Thoracic aorta (tissue), 2 donors: ENCODE measurements at places on chromosomes 2 and 18.

- H3K4me1 ChIP-seq = no peaks in the 10 kb centered on the region
- no peak overlapping the region for H3K27ac ChIP-seq
- no peak overlapping the region for H3K4me3 ChIP-seq
- no peaks in the 10 kb centered on the region for H3K27me3 ChIP-seq
These were observed 38.2 kb downstream of the SNRPD1 start for GRCh38 chr18:21650311-21650710.

DNA sequence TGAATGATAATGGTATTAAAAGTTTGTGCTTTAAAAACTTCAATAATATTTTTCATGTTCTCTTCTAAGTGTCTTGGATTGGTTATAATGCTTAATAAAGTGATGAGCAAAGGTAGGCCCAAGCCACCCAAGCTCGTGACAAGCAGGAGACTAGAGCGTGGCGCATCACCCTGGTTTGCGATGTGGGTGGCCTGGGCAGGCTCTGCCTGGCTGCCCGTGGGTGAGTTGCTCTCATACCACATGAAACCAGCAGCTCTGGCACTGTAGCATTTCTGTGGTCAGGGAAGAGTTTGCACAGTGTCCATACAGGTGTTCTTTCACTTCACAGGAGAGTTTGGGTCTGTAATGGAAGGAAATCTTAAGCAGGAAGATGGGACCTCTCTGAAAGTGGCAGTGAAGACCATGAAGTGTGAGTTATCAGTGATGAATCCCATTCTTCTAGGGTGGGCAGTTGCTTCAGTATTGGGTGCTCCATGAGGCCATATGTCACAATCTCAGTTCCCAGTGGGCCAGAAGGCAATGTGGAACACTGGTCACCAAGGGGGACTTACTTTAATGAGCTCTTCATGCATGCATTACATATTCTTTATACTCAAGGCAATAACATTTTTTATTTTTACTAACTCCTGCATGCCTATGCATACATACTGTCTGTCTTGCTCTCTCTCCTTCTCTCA, 51.4 kb upstream of the TMEM87B start:
- no peak overlapping the region for H3K4me3 ChIP-seq
- no peak for DNase-seq
- H3K27ac ChIP-seq = no peak overlapping the region
- H3K36me3 ChIP-seq = peaks cover 22% of the 10 kb centered on the region

DNA sequence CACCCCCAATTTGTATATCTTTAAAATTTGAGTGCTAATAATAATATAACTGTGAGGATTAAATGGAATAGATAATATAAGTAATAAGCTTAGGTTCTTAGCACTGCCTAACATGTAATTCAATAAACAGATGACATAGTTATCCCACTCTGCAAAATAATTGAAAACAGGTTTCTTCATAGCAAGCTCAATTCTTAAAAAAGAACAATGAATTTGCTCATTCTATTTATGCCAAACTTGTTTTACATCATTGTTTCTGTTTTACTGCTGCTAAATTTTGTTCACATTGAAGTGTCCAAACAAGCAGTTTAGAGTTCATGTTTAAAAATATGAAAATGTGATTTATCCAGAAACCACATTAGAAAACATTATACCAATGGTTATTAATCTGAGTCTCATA, 217.0 kb downstream of the MBD5 start:
- no peak for DNase-seq
- H3K27ac ChIP-seq = peak overlapping the region; percentile 39
- H3K36me3 ChIP-seq = no peaks in the 10 kb centered on the region
- H3K27me3 ChIP-seq = no peaks in the 10 kb centered on the region
- peaks cover 6% of the 10 kb centered on the region for H3K4me1 ChIP-seq

DNA sequence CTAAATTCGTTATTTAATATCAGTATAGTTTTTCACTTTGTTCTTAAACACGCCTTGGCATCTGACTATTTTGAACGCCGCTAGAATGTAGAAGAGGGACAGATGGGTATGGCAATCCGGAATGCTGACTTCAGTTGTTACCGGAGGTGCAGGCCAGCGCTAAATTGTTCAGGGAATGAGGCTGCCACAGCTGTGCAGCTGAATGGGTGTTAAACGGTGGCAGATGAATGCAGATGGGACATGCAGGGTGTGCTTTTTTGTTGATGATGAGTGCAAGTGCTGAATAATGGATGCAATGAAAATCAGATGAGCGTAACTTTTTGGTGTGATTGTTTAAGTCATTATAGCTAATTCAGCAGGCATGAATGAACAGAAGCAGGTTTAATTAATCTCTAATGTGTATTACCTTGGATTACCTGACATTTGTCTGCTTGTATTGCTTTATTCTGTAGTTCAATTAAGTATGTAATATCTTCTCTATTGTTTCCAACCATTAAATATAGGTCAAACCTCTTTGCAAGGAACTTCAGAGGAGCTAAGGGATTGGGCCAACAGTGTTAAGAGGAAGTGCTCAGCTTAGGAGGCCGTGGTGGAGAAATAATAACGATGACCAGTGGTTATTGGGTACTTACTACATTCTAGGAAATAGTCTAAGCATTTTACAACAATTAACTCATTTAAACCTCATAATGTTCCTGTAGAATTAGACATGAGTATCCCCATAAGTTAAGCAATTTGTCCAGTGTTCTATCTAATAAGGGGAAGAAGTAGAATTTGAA, 11.9 kb upstream of the CREG2 start:
- no peaks in the 10 kb centered on the region for H3K4me1 ChIP-seq
- no peaks in the 10 kb centered on the region for H3K27me3 ChIP-seq
- no peaks in the 10 kb centered on the region for H3K36me3 ChIP-seq

DNA sequence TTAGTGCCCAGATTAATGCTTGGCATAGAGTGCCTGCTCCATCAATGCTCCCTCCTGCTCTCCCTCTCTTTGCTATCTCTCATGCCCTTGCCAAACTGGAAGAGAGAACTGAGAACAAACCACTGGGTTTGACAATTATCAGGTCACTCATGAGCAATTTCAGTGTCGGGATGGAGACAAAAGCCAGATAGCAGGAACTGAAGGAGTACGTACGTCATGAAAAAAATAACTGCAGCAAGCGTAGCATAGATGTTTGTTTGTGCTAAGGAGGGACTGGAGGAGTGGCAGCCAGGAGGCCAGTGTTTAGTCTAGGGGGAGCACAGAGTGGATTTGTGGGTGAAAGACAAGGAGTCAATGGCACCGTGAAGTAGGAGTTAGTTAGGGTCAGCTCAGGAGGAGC, 113.3 kb downstream of the POLE4 start:
- no peaks in the 10 kb centered on the region for H3K4me1 ChIP-seq
- H3K27ac ChIP-seq = no peak overlapping the region
- H3K4me3 ChIP-seq = no peak overlapping the region

DNA sequence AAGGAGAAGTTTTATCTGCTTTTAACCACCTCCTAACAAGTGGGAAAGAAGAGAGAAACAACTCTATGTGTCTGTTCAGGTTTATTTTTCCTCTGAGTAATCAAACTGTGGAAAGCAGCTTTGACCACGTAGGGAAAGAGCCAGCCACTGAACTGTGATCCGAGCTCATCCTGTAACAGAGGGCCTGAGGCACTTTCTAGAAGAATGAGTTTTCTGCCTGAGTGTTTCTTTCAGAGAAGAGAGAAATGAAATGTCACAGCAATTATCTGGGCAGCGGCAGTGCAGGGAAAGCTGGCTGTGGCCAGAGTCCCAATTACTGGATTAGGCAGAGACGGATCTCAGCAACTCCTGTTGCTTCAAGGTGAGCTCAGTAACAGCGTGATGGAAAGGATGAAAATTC, 151.9 kb downstream of the CD226 start:
- no peaks in the 10 kb centered on the region for H3K4me1 ChIP-seq
- H3K27me3 ChIP-seq = no peaks in the 10 kb centered on the region
- no peak overlapping the region for H3K4me3 ChIP-seq
- no peak overlapping the region for H3K27ac ChIP-seq

GRCh38 chr2:240374085-240374907, 61.2 kb upstream of the GPC1 start:
- no peaks in the 10 kb centered on the region for H3K36me3 ChIP-seq
- H3K27me3 ChIP-seq = no peaks in the 10 kb centered on the region
- H3K27ac ChIP-seq = peak overlapping the region; percentile 84
- no peak overlapping the region for H3K4me3 ChIP-seq

DNA sequence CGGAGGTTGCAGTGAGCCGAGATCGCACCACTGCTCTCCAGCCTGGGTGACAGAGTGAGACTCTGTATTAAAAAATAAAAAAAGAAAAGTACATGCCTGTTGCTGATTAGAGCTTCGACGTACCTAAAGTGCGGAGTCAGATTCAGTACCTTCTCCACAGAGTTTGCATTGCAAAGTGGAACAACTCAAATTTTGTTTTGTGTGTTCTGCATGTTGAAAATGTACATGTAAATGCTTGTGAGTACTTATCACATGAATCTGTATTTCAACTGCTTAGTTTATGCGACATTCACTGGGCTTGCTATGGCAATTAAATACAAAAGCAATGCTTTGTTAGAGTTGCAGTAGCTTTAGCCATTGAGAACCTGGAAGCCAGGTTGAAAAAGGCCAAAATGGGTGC, 36.4 kb downstream of the ACTR2 start:
- H3K4me3 ChIP-seq = no peak overlapping the region
- H3K27me3 ChIP-seq = no peaks in the 10 kb centered on the region
- H3K27ac ChIP-seq = no peak overlapping the region
- no peak for DNase-seq
- H3K36me3 ChIP-seq = no peaks in the 10 kb centered on the region

DNA sequence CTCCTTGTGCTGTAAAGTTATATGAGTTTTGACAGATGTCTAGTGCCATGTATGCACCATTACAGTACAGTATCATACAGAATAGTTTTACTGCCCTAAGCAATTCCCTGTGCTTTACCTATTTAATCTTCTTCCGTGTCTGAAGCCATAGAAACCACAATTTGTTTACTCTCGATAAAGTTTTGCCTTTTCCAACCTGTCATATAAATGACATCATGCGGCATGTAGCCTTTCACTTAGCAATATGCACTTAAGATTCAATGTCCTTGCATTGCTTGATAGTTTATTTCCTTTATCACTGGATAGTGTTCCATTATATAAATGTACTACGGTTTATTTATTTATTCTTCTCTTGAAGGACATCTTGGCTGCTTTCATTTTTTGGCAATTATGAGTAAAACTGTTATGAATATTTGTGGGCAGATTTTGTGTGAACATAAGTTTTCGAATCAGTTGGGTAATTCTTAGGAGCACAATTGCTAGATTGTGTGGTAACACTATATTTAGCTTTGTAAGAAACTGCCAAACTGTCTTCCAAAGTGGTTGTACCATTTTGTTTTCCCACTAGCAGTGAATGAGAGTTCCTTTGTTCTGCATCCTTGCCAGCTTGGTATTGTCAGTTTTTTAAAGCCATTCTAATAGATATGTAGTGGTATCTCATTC, 136.8 kb upstream of the MAP3K20 start:
- no peak overlapping the region for H3K27ac ChIP-seq
- no peaks in the 10 kb centered on the region for H3K4me1 ChIP-seq
- H3K4me3 ChIP-seq = no peak overlapping the region
- no peaks in the 10 kb centered on the region for H3K36me3 ChIP-seq

GRCh38 chr2:232817756-232818155, 41.4 kb upstream of the KCNJ13 start:
- no peaks in the 10 kb centered on the region for H3K27me3 ChIP-seq
- DNase-seq = no peak
- no peak overlapping the region for H3K4me3 ChIP-seq
- H3K4me1 ChIP-seq = no peaks in the 10 kb centered on the region

GRCh38 chr2:19021100-19021476, 337.3 kb downstream of the OSR1 start:
- no peaks in the 10 kb centered on the region for H3K27me3 ChIP-seq
- no peaks in the 10 kb centered on the region for H3K36me3 ChIP-seq
- no peak for DNase-seq
- no peak overlapping the region for H3K27ac ChIP-seq
- peaks cover 7% of the 10 kb centered on the region for H3K4me1 ChIP-seq

GRCh38 chr2:136891100-136891499, 125.8 kb downstream of the THSD7B start:
- no peak for DNase-seq
- no peak overlapping the region for H3K4me3 ChIP-seq
- H3K36me3 ChIP-seq = no peaks in the 10 kb centered on the region
- H3K27ac ChIP-seq = no peak overlapping the region
- no peaks in the 10 kb centered on the region for H3K4me1 ChIP-seq

- no peak overlapping the region for H3K27ac ChIP-seq
- no peaks in the 10 kb centered on the region for H3K36me3 ChIP-seq
- H3K27me3 ChIP-seq = no peaks in the 10 kb centered on the region
- no peak for DNase-seq
- peaks cover 10% of the 10 kb centered on the region for H3K4me1 ChIP-seq
These were observed 364.9 kb downstream of the ANAPC1 start for GRCh38 chr2:111519071-111519470.

GRCh38 chr2:139354518-139354917, 574.3 kb upstream of the NXPH2 start:
- no peaks in the 10 kb centered on the region for H3K4me1 ChIP-seq
- H3K4me3 ChIP-seq = no peak overlapping the region
- no peaks in the 10 kb centered on the region for H3K36me3 ChIP-seq
- no peaks in the 10 kb centered on the region for H3K27me3 ChIP-seq
- DNase-seq = no peak
